Brain microvascular endothelial cell (primary cell): ENCODE measurements at places on chromosomes 2 and 18.

GRCh38 chr18:37754141-37754540 is 188.5 kb upstream of the CELF4 start:
- no peak for DNase-seq

DNA sequence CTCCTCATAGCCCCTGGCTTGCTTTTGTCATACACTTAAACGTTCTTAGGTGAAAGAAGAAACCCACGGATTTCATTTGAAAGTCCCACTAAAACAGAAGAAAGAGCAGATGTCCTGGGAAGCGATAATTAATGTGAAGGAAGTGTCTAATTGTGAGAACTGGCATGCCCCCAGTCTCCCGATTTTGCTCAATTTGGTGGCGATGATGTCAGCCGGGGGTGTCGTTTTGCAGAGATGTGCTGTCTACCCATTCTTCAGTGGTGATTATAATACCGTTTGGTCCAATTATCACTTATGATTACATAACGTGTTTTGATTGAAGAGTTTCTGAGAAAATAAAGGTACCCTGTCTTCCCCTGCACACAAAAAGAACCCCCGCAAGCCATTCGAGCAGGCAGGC is 103.1 kb downstream of the RTN4 start:
- DNase-seq: no peak

- DNase-seq: peak; percentile 84
Observed at GRCh38 chr2:178404368-178404767, 46.6 kb downstream of the PRKRA start.

DNA sequence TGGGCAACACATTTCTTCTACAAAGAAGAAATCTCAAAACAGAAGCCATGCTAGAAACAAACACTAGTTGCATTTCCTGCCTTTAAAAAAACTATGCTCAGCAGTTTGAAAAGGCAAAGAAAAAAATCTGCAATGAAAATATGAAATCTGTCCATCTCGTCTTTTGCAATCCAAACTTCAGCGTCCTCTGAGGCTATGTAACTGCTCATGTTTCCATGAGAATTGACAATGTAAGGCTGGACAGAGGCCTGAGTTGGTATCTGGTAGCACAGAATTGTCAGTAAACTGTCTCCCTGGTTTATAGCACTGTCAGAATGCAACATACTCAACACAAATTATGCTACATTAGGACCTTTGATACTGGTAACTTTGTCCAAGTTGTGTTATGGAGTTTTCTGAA is 429.9 kb downstream of the ARHGAP15 start:
- DNase-seq: no peak

DNA sequence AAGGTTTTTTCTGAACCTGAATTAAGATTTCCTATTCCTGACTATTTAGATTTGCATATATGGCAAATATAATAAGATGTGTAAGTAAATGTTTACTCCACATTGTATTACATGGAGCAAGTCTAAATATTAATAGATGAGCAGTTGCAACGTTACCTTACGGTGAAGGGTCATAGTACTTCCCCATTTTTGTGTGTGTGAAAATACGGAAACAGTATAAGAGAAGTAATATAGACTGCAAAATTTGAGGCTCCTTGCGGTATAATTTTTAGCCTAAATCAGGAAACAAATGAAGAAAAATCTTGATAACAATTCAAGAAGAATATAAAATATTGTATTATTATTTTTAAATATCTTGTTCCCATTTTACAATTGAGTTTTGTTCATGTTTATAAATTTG is 434.2 kb downstream of the GRB14 start:
- DNase-seq: no peak

- peak; percentile 93 for DNase-seq
Observed at GRCh38 chr2:168545439-168546082, 89.5 kb downstream of the CERS6 start.

GRCh38 chr2:79009388-79009787 is 16.1 kb upstream of the REG3G start:
- DNase-seq: no peak

DNA sequence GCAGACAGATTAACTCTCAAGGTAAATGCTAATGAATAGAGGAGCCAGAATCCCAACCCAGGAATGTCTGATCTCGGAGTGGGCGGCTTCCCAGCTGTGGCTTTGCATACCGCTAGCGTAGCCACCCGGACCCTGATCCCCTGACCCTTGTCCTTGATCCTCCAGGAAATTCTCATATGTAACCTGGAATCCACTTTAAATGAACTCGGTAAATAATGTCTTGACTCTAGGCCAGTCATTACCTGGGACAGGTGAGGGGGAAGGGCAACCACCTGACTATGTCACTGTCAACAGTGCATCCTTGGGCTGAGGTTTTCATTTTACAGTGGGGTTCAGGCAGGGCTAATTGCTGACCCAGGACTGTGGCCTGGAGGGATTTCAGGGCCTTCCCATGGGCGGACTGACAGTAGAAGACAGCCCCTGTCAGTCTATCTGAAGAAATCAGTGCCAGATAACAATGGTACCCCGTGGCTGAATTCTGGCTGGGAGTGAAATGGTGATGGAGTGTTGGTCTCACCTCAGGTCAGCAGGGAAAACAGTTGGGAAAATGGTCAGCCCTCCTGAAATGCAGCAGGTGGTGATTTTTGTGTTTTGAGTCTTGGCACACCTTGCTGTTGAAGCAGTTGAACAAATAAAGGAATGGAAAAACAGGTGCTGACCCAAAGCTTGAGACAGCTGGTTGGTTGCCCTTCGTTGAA is 9.6 kb downstream of the ACKR3 start:
- no peak for DNase-seq

- no peak for DNase-seq
Observed at GRCh38 chr2:82278416-82278815, 1973.9 kb upstream of the LRRTM1 start.

GRCh38 chr2:241901500-241902351 is 32.2 kb downstream of the RTP5 start:
- no peak for DNase-seq

GRCh38 chr2:61011678-61012077 is 5.8 kb upstream of the PEX13 start:
- no peak for DNase-seq

DNA sequence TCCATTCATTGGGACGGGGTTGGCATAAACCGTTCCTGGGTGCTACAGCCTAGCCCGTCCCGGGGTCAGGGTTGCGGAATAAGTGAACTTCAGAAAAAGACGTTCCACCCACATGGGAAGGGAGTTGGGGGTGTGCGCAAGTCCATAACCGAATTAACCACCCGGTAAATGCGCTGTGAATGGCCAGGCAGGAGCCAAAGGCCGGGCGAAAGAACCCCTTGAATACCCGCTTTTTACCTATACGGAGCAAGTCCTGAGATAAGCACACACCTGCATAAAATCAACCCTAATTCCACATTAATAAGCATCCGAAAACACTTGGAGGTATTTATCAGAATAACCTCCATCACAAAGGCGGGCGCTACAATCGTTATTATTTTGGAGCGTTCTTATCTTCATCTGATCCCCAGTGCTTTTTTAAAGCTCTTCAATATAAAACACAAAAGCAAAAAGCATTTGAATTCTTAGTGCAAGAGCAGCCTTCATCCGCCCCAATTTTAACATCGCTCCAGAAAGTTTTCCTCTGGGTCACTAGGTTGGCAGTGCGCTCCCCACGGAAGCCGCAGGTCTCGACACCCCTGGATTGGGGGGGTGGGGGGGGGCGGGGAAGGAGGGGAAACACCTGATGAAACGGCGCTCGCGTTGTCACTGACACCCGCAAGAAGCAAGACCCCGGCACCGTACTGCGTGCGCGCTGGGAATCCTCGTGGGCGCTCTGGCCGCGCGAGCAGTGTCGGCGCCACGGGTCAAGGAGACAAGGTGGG is 1.2 kb downstream of the SATB2 start:
- DNase-seq: no peak

GRCh38 chr2:9428965-9429577 is 5.6 kb downstream of the CPSF3 start:
- no peak for DNase-seq

- DNase-seq: no peak
Observed at GRCh38 chr2:191178806-191179514, 28.2 kb upstream of the STAT4 start.

- DNase-seq: no peak
Observed at GRCh38 chr2:21404827-21405625, 281.3 kb downstream of the TDRD15 start.

GRCh38 chr2:71299507-71299906 is 32.1 kb upstream of the ZNF638 start:
- no peak for DNase-seq

DNA sequence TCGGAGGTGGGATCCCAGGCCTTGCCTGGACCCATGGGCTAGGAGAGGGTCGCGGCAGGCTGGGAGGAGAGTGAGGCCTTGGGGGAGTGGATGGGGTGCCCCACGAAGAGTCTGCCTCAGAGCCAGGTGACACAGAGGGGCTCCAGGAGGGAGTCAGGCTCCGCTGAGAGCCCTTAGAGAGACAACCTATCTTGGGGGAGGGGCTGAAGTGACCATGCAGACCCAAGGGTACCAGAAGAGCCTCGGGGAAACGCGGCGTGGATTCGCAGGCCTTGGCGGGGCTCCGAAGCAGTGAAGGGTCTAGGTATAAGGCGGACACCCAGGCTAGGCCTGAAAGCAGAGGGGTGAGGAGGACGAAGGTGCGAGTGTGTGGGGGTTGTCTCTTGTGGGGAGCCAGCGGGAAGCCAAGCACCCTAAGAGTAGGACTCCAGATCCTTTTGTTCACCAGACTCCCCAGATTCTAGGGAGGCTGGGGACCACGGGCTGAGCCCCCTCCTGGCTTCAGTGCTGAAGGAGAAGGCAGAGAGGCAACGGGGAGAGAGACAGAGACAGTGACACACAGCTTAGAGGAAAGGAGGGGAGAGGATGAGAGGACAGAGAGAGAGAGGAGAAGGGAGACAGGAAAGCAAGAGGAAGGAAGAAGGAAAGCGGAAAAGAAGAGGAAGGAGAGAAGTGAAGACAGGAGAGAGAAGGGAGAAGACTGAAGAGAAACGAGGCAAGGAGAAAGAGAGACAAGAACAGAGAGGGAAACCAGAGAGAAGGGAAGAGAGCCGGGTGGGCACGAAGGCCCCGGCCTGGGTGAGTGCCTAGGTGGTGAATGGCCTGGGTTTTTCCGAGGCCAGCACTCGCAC is 1.1 kb upstream of the HOXD11 start:
- DNase-seq: no peak

DNA sequence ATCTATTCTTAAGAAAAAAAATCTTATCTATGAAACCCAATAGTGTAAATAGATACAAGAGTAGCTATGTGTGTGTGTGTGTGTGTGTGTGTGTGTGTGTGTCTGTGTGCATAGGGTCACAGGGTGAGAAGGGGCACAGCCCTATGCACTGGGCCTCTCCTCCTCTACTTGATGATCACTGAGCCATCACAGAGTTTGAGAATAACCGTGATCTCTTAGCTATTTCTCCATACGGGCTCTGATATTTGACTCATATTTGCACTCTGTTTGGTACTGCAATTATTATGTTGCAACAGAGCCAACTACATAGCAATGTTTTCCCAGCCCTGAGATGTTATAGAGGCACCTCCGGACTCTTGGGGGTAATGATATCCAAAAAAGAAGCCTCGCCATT is 28.8 kb upstream of the SLC40A1 start:
- DNase-seq: peak; percentile 29

DNA sequence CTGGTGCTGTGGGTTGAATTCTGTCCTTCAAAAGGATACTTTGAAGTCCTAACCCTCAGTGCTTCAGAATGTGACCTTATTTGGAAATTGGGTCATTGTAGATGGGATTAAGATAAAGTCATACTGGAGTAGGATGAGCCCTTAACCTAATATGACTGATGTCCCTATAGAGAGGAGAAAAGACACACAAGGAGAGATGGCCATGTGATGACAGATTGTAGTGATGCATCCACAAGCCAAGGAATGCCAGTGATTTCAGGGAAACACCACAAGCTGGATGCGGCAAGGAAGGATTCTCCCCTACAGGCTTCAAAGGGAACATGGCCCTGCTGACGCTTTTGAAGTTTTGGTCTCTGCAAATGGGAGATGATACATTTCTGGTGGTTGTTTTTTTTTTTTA is 24.7 kb upstream of the CCBE1 start:
- DNase-seq: no peak

DNA sequence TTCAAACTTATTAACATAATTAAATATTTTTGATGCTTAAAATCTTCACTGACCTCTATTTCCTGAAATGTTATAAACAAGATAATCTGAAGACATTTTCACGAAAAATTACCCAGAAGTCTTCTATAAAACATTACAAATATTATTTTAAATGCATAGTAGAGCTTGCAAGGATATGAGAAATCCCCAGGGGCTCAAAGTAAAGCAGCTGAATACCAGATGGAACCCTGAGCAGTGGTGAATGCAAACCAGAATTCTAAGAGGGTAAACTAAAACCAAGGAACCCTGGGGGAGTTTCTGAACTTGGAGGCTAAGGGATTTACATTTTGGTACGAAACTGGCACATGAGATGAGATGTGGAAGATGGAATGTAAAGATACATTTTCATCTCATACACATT is 83.6 kb downstream of the FSHR start:
- no peak for DNase-seq

GRCh38 chr18:58929206-58929605 is 64.5 kb downstream of the ZNF532 start:
- no peak for DNase-seq

DNA sequence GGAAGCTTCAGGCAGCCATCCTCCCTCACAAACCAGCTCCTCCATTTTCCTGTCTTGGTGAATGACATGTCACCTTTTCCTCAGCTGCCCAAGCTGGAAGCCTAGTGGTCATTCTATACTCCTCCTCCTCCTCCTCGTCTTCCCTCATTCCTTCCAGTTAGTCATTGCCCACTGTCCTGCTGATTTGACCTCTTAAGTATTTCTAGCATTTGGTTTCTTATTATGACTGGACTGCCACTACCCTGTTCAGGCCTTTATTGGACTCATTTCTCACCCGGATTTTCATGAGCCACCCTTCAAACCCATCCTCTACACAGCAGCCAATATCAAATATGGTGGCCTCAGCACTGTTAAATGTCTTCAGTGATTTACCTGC is 21.9 kb upstream of the MGAT5 start:
- peak; percentile 54 for DNase-seq

DNA sequence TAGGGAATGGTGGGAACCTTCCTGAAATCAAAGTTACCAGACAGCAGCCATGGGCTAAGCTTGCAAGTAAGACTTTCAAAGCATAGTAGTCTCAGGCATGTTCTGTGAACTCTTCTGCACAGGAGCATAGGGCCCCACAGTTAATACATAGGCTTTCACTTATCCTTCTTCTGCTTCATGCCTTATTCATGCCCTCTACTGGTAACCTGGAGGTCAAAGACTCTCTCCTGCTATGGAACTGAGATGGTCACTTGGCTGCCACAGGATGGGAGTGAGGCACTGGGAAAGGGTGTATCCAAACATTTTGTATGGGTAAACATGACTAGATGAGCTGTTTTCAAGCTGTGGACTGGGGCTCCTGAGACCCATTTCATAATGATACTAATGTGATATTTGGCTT is 49.1 kb upstream of the ZNF638 start:
- DNase-seq: no peak

GRCh38 chr2:179550849-179551248 is 286.2 kb upstream of the SESTD1 start:
- DNase-seq: no peak

GRCh38 chr18:31557446-31557845 is 34.2 kb upstream of the TTR start:
- no peak for DNase-seq

- peak; percentile 77 for DNase-seq
Observed at GRCh38 chr2:135797497-135798274, 39.3 kb downstream of the LCT start.

- DNase-seq: no peak
Observed at GRCh38 chr2:40256649-40257048, 195.2 kb downstream of the SLC8A1 start.
